Activated T-helper 1 cell treated with anti-CD3 and anti-CD28 coated beads, Interleukin-2, amount 50 U/mL, for 16 hours (primary cell): ENCODE measurements at places on chromosomes 16 and 17.

DNA sequence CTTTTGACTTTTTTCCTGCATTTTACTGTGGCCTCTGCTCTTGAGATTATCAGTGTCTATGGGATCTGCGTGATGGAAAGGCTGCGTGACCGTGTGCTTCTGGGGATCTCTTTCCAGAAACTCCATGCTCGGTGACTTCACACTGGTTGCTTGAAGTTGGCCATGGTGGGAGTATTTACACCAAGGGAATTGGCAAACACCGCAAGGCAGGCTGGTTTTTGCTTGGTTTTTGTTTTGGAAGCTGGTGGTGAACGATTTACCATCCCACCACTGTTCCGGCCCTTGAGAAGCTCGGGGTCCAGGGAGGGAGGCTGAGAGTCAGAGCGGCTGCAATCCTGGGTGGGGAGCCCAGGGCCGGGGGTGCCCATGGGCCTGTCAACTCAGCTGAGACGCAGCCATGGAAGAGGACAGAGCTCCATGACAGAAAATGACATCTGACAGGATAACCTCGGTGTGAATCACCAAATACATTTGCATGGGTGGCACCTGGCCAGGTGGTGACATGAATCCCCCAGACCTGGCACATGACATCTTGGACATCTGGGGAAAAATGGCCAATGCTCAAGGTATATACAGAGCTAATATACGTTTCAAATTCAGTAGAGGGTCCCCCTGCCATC, 11.1 kb downstream of the CRISPLD2 start:
- DNase-seq = no peak

DNA sequence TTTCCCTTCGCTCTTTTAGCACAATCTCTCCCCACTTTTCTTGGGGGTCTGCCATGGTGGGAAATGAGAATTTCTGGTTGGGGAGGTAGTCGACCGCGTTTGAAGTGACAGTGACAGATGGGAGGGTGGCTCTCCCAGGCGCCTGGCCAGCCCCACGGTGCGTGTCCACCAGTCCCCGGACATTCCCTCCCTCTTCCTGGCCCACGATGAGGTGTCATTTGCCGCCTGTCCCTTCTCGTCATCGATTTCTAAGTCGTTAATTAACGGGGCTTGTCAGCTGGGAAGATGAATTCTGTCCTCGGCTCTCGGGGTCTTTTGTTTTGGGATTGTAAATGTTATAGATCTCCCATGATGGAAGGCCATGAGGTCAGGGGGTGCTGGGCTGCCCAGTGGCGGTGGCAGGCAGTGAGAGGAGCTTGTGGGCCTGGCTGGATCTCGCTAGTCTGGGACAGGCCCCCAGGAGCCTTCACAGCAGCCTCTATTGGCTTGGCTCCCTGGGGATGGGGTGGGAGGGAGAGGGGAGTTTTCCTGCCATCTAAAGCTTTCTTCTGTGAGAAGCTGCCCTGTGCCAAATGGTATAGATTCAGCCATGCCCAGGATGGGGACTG, 164.2 kb downstream of the MRM1 start:
- no peak for DNase-seq

DNA sequence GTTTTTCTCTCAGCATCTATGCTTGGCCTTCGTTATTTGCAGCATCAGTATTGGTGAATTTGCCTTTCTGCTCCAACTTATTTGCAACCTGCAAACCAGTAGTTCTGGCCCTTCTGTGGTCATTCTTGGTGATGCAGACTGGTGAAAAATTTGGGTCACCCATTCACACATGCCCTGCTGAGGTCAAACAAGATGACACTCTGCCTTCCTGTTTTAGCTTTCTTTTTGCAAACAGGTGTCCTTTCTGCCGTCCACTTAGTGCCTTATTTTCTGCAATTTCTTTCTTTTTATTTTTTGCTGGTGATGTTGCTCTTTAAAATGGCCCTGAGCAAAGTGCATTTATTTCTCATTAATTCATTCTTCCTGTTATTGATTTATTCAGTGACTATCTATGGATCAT, 31.3 kb downstream of the PLCG2 start:
- no peak for DNase-seq

DNA sequence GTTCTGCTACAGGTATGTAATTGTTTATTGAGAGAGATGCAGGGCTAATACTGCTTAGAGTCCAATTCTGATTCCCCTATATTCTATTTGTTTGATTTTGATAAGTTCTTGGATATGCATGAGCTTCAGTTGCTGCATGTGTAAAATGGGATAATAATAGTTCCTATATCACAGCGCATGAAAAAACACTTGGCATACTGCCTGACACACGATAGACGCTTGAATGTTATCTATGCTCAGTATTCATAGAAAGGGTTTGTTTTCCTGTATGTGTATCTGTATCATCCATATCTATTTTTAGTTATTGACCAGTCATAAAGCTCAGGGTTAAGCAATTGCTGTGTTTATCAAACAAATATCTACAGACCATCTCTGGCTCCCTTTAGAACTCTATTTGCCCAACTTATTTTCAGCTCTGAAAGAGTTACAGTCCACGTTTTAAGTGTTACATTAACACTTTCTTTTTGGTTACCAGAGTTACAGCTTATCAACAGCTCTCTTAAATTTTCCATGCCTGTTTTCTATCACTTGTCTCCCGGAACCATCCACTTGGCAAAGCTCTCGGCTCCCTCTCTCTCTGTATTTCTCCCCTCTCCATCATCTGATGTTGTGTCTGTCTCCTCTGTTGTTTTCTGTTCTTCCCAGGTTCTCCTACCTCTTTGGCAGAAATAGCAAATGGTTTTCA, 334.8 kb downstream of the CBLN1 start:
- no peak for DNase-seq

DNA sequence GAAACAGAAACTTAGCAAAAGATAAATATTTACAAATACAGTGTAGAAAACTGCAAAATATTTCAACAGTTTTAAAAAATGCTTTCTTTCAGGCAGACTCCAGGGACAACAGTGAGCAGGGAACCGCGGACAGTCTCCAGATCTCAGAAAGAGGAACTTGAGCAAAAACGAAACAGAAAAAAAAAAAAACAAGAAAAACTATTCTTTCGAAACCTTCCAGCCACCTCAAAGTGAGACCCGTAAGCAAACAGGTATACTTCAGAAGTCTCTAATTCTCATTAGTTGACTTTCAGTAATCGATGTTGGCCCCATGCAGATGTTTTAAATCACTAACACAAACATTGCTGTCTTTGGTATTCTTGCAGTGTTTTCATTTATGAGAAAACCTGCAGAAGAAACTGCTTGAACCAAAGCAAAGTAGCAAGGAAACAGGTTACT, 15.7 kb upstream of the CCL1 start:
- no peak for DNase-seq

DNA sequence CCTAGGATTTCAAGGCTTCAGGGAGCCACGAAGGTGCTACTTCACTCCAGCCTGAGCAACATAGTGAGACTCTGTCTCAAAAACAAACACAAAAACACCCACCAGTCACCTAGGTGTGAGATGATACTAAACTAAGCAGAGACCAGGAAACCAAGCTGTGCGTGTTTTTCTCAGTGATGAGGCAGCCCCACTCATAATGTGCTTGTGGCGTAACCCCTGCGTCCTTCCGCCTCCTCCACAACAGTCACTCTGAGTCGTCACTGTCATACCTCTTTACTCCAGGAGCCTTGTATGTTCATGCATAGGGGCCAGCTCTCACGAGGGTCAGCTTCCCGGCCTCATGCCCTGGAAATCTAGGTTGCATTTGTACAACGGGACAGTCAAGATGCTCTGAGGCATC, 31.1 kb upstream of the SLC47A1 start:
- DNase-seq = no peak

DNA sequence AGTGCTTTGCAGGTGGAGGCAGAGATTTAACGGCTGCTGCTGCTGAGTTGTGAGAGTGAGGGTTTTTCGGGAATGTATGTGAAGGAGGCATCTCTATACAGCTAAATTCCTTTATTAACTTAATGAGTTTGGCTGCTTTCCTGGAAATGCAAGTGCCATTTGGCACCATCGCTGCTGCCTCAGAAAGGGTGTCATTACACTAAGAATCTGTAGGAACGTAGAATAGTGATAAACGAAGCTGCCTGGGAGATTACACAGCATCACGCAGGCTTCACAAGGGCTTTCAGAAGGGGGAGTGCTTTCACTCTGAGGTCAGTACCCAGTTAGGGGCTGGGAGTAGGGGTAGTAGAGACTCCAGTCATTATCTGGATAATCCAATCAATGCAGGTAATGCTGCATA, 14.1 kb upstream of the NLRP1 start:
- DNase-seq = no peak

DNA sequence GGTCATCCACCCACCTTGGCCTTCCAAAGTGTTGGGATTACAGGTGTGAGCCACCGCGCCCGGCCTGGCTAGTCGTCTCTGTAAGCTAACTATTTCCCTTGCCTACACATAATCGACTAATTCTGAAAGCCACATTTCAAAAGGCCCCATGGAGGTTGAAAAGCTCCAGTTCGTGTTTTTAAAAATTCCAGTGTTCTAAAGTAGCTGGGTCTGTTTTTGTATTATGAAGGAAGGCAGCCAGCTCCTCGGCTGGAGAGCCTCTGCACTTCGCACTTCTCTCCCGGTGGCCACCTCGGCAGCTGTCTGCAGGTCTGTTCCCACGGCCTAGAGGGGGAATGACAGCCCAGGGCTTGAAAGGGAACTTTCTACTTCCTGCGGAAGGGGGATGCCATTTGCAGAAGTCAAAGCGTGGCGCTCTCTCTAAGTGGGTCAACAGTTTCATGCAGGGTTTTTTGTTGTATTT, 16.9 kb downstream of the HASPIN start:
- no peak for DNase-seq

GRCh38 chr17:29150161-29150560, 30.0 kb downstream of the MYO18A start:
- DNase-seq = no peak

- no peak for DNase-seq
Measured at GRCh38 chr17:43337684-43338428, 60.9 kb upstream of the ARL4D start.

DNA sequence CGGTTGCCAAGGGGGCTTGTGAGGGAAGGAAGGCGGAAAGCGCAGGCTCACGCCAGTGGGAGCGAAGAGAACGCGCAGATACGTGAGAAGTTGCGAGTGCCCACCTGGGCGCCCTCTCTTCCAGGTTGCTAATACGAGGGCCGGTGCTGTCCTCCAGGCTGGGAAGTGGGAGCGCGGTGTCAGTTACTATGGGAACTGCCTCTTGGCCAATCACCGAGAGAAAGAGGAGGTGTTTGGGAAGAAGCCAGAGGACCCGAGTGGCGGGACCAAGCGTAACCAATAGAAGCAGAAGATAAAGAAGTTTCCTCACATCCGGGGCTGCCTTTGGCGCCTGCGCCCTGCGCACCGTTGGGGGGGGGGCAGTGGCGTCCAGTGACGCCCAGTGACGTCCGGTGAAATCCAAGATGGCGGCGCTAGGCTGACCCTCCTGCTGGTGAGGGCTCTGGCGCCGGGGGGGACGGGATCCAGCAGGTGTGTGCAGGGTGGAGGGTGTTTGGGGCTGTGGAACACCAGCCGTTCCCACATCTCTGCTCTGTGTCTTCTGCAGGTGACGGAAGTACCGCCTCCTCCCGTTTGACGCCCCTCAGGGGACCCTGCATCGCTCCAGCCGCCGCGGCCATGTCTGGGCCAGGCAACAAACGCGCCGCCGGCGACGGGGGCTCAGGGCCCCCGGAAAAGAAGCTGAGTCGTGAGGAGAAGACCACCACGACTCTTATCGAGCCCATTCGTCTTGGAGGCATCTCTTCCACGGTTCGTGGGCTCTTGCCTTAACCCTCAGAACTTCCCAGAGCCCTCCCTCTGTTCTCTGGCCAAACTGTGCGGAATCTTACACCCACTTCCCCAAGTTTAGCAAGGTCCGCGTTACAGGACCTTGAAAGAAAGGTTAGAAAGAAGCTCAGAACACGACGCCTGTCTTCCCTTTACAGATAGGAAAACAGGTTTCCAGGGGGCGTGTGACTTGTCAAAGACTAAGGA, at the start of the genes CFAP119 and RNF40:
TSS of gene CFAP119 (minus strand) at position 135 of the 975 bp plus-strand sequence. CDS start 314 bp downstream, outside the sequence.
TSS of gene RNF40 (plus strand) at position 395 of the 975 bp plus-strand sequence. CDS start at position 619, 224 bp downstream.
- DNase-seq = peak; percentile 70

DNA sequence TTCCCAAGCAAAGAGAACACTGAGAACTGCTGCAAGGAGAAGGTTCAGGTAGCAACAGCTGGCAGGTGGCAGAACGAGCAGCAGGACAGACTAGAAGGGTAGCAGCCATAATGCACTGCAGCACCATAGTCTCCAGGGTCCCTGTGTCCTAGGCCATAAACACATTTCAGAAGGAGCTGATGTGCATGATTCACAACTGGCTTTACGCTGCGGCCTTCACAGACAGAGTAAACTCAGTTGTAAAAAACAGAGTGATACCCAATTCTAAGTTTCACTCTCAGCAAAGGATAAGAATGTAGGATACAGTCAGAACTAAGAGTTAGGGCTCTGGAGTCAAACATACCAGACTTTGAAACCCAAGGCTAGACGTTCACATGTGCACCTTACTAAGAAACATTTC, 24.4 kb downstream of the ARHGAP17 start:
- no peak for DNase-seq

- DNase-seq = no peak
Measured at GRCh38 chr17:76948726-76949342, 80.6 kb downstream of the MGAT5B start.

GRCh38 chr17:79339321-79339720, 264.7 kb downstream of the ENGASE start:
- DNase-seq = no peak

DNA sequence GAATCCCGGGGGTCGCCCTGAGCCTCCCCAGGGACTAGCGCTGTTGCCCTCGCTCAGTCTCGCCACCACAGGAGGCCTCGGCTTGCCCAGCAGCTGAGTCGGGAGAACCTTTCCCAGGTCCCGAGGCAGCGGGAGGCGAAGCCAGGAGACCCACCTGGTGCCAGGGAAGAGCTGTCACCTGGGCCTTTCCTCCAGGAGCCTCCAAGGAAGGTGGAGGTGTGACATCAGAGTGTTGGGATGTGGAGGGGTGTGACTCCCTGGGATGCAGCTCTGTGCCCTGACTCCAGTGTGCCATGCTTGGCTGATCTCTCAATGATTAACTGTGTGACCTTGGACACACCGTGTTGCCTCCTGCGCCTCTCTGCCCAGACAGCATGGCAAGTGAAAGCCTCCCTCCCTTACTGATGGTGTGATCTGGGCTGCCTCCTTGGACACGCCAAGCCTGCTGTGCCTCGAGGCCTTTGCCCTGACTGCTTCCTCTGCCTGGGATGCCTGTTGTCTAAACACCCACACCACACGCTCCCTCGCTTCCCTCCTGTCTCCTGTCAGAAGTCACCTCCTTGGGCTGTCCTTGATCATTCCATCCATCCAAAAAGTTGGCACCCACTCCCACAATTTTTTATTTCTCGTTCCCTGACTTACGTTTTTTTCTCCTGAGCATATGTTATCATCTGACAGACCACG, 88.0 kb downstream of the CMIP start:
- no peak for DNase-seq

GRCh38 chr16:51181503-51181811, 30.4 kb upstream of the SALL1 start:
- no peak for DNase-seq

- no peak for DNase-seq
Measured at GRCh38 chr17:38605841-38606645, at the start of gene SRCIN1. Gene SRCIN1 (minus strand): TSS chr17:38605952. CDS start chr17:38605705, 247 bp downstream.

- DNase-seq = no peak
Measured at GRCh38 chr17:17547210-17547764, 44.2 kb downstream of the PEMT start.

GRCh38 chr17:8785547-8786413, 13.4 kb downstream of the MFSD6L start:
- peak; percentile 42 for DNase-seq
